CD14-positive monocyte (primary cell): ENCODE measurements at places on chromosomes 1 and 21. TPM values are rescaled to one million over a fixed set of nuclear protein-coding genes. Genes with fewer than 3 reads are reported as not detected.

Gene CHIT1
- polyA plus RNA-seq = not detected

Gene LSS
- 4.9 TPM for polyA plus RNA-seq

Gene PROK1
- polyA plus RNA-seq = not detected

Gene IL19
- polyA plus RNA-seq = not detected

Gene C1orf210
- polyA plus RNA-seq = not detected
